ENCODE measurements at places on chromosomes 3 and 15. TPM values are rescaled to one million over a fixed set of nuclear protein-coding genes. Genes with fewer than 3 reads are reported as not detected.

Gene CLN6
- 51.6 TPM for total RNA-seq

Gene CCDC54
- total RNA-seq: not detected

Gene FEZF2
- not detected for total RNA-seq

DNA sequence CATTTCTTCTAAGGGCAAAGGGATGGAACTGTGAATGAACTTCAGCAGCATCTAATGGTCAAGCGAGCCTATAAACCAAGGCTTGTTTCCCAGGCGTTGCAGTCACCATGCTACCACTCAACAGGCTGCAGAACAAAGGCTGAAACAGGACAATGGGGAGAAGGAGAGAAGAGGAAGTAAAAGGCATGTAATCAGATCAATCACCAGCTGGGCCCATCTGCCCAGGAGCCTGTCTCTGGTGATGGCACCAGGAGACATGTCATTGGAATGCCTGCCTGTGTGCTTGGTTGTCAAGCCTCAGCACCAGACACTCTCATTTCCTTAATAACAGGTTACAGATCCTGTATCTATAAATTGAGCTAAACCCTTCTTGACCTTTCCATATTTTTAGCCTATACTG is 81.7 kb upstream of the UMPS start:
- H3K27ac ChIP-seq: peak overlapping the region; percentile 67
- H3K4me3 ChIP-seq: no peak overlapping the region
- H3K36me3 ChIP-seq: peaks cover 3% of the 10 kb centered on the region
- no peak for DNase-seq
- H3K27me3 ChIP-seq: no peaks in the 10 kb centered on the region

- peak; percentile 24 for DNase-seq
- no peak overlapping the region for H3K27ac ChIP-seq
- H3K4me3 ChIP-seq: no peak overlapping the region
- no peaks in the 10 kb centered on the region for H3K4me1 ChIP-seq
- H3K36me3 ChIP-seq: no peaks in the 10 kb centered on the region
- no peaks in the 10 kb centered on the region for H3K27me3 ChIP-seq
Measured at GRCh38 chr15:84391191-84391590, 155.6 kb downstream of the GOLGA6L4 start.

- DNase-seq: no peak
- no peaks in the 10 kb centered on the region for H3K36me3 ChIP-seq
- no peak overlapping the region for H3K4me3 ChIP-seq
- H3K27me3 ChIP-seq: no peaks in the 10 kb centered on the region
- peak overlapping the region; percentile 99 for H3K27ac ChIP-seq
Measured at GRCh38 chr3:42053476-42053875, 37.7 kb upstream of the TRAK1 start.

- H3K4me3 ChIP-seq: no peak overlapping the region
- no peaks in the 10 kb centered on the region for H3K27me3 ChIP-seq
- no peaks in the 10 kb centered on the region for H3K36me3 ChIP-seq
Measured at GRCh38 chr3:184766555-184767261, 45.3 kb upstream of the VPS8 start.

Measured in endodermal cell (in vitro differentiated cells).